ENCODE measurements at places on chromosomes 4 and X.

GRCh38 chrX:117327373-117327772 lies 789.2 kb downstream of the KLHL13 start:
- no peaks in the 10 kb centered on the region for H3K36me3 ChIP-seq
- no peaks in the 10 kb centered on the region for H3K4me1 ChIP-seq
- no peak overlapping the region for H3K27ac ChIP-seq
- no peak for DNase-seq

DNA sequence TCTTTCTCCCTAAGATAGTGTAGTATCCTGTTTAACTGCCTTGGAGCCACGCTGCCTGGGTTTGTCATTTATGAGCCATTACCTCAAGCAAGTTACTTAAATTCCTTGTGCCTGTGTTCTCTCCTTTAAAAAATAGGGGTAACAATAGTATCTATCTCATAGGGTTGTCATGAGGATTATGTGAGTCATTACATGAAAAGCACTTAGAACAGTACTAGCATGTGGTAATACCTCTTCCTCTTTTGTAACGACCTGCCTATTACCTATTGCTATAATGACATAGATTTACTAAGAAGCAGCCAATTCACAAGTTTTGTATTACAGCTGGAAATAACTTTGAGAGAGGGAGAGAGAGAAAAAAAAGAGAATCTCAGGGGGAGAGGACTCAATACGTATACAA lies 834.7 kb downstream of the RAPGEF2 start:
- no peak overlapping the region for H3K27ac ChIP-seq
- DNase-seq: no peak
- H3K4me1 ChIP-seq: no peaks in the 10 kb centered on the region
- H3K36me3 ChIP-seq: no peaks in the 10 kb centered on the region
- H3K4me3 ChIP-seq: no peak overlapping the region

DNA sequence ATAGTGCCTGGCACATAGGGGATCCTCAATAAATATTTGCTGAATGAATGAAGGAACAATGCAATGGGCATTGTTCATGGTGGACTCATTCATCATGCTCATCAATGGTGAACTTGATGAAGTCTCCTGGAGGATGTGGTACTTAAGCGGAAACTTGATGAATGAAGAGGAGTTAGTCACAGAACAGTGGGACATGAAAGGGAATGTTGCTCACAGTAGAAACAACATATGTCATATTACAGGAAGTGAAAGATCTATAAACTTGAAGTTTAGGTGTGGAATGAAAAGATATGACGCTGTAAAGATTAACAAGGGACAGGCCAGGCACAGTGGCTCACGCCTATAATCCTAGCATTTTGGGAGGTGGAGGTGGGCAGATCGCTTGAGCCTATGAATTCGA lies 224.1 kb downstream of the PPP3CA start:
- no peak for DNase-seq
- no peaks in the 10 kb centered on the region for H3K27me3 ChIP-seq
- no peak overlapping the region for H3K4me3 ChIP-seq
- H3K4me1 ChIP-seq: no peaks in the 10 kb centered on the region

GRCh38 chrX:1932231-1932630 lies 317.4 kb downstream of the ASMT start:
- no peak overlapping the region for H3K27ac ChIP-seq
- DNase-seq: no peak
- H3K4me3 ChIP-seq: no peak overlapping the region
- H3K4me1 ChIP-seq: no peaks in the 10 kb centered on the region

All from RWPE2 (cell line).